Retina (tissue), 1 donor: ENCODE measurements at places on chromosomes 11 and 22.

DNA sequence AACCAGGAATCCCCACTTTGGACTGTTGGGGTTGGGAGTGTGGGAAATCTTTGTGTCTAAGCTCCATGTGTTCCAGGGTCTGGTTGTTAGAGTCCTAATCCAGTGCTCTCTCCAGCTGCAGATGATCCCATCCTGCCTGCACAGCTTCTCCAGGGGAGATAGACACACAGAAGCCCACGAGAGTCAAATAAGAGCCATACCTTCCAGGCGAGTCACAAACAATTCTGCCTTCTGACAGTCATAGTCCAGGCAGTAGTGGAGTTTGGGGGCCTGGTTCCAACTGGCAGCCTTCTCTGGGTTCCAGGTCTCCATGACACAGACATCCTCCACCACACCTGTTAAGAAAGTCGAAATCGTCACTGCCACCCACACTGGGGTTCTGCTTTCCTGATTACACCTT lies 32.1 kb downstream of the SYT13 start:
- no peak for DNase-seq

GRCh38 chr11:62015615-62016014 lies 48.2 kb upstream of the FTH1 start:
- DNase-seq = no peak

GRCh38 chr11:23192256-23192655 lies 332.0 kb upstream of the CCDC179 start:
- no peak for DNase-seq

- DNase-seq = no peak
Measured at GRCh38 chr11:128506999-128507611, 80.3 kb downstream of the ETS1 start.

- DNase-seq = no peak
Measured at GRCh38 chr11:19466314-19466713, 225.6 kb upstream of the E2F8 start.

GRCh38 chr11:113265362-113265761 lies 49.0 kb upstream of the TTC12 start:
- DNase-seq = no peak

GRCh38 chr11:115528225-115528624 lies 24.0 kb upstream of the CADM1 start:
- peak; percentile 21 for DNase-seq

DNA sequence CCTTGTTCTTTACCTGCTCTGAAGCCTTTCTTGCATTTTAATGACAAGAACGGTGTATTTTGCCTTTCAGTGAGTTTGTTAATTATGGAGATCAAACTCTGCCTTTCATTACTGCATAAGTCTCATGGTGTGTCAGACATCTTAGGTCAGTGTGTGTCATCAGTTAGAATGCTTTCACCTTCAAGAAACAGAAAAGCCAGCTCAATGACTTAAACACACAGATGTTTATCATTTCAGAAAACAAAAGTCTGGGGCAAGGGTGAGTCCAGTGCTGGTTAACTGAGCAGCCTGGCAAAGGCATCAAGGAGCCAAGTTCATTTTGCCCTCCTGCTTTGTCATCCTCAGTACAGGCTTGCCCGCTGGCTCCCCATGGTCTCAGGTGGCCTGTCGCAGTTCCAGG lies 54.5 kb downstream of the PACS1 start:
- no peak for DNase-seq

DNA sequence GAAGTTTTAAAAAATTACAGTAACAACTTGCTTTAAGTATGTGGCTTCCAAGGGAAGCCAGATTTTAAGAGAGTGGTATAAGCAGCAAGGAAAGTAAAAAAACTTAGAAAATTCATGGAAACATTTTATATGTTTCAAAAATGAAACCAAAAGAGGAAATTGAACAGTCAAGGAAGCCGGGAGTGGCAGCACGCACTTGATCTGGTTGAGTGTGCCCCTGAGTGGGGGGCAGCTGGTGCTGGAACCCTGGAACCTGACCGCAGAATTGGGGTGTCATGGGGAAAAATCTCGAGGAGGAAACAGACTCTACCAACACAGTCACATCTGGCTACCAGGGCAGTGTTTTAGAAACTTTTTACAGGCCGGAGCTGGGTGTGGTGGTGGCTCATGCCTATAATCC lies 14.0 kb downstream of the MICALL1 start:
- DNase-seq = no peak

GRCh38 chr11:118277312-118277711 lies 13.2 kb upstream of the MPZL2 start:
- no peak for DNase-seq
